Stimulated activated CD4-positive, alpha-beta T cell treated with anti-CD3 and anti-CD28 coated beads, Interleukin-2, amount 100 ng/mL, for 4 hours (primary cell): ENCODE measurements at places on chromosomes 7 and 10.

GRCh38 chr10:79131836-79132631 lies 63.3 kb downstream of the ZMIZ1 start:
- no peak for DNase-seq

GRCh38 chr7:1618475-1618874 lies 48.6 kb upstream of the PSMG3 start:
- no peak for DNase-seq

DNA sequence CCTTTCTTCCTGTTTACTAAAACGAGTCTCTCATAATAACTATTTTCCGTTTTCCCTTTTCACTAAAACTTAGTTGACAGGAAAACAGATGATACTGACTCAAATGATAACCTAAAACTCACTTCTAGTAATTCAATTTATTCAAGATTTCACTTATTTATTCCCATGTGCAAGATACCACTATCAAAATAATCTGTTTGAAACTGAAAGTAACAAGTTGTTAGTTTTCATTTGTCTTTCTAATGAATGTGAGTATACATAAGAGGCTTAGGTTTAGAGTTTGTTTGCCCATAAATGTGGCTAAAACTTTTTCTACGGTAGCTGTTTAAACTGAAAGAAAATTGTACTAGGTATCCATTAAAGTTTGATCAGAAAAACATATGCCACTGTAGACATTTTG lies 314.9 kb upstream of the STEAP1 start:
- no peak for DNase-seq

DNA sequence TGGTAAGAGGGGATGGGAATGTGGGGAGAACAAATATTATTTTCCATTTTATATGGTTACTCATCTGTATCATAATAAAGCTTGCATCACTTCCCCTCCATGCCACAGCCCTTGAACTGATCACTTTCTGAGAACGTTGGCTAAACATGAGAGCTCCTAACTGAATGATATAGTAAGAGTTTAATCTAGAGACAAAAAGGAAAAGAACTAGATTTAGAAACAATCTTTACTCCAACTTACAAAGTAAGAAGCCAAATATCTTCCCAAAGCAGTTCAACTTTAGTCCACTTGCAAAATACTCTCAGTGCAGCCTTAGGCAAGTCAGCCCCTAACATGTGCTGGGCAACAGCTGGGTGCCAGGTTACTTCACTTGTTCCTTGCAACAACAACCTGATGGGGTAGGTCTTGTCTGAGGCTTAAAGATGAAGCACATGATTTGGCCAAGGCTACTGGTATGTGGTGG lies 20.3 kb downstream of the SMURF1 start:
- DNase-seq = no peak

DNA sequence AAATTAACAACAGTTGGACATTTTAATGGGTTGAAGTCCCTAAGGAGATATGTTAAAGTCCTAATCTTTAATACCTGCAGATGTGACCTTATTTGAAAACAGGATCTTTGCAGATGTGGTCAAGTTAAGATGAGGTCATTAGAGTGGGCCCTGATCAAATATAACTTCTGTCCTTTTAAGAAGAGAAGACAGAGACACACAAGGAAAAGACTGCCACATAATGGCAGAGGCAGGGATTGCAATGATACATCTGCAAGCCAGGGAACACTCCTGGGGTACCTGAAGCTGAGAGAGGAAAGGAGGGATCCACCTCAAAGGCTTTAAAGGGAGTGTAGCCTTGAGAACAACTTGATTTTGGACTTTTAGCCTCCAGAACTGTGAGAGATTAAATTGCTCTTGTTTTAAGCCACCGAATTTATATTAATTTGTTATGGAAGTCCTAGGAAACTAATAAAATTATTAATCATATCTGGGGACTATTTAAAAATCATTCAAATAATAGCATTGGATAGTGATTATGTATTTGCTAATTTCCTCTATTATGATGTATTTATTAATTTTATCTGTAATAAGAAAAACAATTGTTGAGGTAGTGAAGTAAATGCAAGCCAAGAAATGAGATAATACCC lies 700.0 kb upstream of the PCDH15 start:
- no peak for DNase-seq

DNA sequence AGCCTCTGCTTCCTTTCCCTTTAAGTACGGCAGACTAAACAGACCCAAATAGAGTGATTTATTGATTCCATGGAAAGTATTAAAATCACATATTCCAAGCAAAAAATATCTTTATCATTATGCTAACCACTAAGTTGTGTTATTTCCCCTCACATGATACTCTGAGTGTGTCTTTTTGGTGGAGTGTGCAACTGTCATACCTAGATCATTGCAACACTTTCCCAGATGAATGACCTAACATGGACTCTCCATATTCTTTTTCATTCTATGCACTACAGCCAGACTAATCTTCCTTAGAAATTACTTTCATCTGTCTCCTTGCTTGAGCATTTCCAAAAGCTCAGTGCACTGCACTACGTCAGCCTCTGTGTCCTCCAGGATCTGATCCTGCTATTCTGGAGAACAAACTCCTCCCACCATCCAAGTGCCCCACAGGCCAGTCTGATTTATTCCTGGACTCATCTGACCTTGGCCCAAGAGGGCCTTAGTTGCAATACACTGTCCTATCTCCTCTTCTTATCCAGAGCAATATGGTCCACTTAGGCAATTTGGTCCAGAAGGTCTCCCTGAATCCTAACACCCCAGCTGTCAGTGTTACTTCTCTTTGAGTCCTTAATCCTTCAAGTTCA lies 263.3 kb upstream of the KLF6 start:
- no peak for DNase-seq

DNA sequence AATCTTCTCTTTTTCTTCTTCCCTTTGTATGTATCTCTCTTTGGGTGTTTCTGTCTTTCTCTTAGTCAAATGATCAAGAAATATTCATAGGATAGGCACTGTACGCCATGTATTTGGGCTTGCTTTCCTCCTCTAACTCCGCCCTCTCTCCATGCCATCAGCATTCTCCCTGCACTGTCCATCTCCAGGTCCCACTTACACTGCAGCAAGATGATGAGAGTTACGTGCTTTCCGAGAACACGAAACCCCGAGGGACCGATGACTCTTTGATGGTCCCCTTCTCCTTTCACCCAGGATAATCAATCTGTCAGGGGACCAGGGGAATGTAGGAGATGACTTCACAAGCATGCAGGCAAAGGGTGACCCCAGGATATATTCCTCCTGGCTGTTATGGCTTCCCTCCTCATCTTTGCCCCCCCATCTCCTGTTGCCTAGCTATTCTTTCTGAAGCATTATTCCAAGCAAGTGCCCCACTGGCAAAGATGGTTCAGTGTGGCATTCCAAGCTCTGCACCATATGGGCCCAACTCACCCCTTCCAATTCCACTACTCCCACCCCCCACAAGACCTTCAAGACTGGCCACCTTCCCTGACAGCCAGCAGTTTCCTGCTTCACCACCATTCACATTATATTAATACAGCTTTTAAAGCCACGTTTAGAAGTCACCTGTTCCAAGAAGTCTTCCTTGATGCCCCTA lies 40.0 kb downstream of the HIF1AN start:
- DNase-seq = no peak
